Endothelial cell of umbilical vein (primary cell): ENCODE measurements at places on chromosomes 1 and 21. TPM values are rescaled to one million over a fixed set of nuclear protein-coding genes. Genes with fewer than 3 reads are reported as not detected.

ZMYND12 gene
- 0.33 TPM in 1 of 2 replicates, not detected in the other for total RNA-seq

- no peaks in the 10 kb centered on the region for H3K36me3 ChIP-seq
- H3K4me3 ChIP-seq: no peak overlapping the region
- DNase-seq: peak; percentile 87
- H3K4me1 ChIP-seq: peaks cover 15% of the 10 kb centered on the region
- peak overlapping the region; percentile 92 for H3K27ac ChIP-seq
- no peaks in the 10 kb centered on the region for H3K27me3 ChIP-seq
Measured at GRCh38 chr1:84619383-84620102, 45.3 kb upstream of the CTBS start.

DNA sequence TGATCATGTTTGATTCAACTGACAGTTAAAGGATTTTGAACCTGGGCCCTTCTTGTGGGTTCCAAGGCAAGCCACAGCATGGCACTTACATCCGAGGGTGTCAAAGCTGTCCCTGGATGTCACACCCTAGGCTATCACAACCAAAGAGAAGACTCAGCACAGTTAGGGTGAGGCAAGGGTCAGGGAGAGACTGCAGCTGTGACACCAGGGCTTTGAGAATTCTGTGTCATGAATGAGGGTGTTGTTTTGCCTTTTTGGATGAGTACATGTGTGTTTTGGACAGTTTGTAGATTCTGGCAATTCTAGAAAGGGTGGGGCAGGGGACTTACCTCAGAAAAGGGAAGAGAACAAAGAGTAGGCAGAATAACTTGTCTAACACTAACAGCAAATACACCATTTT lies 37.8 kb upstream of the ZNF326 start:
- H3K27ac ChIP-seq: no peak overlapping the region
- H3K36me3 ChIP-seq: no peaks in the 10 kb centered on the region
- DNase-seq: no peak
- H3K4me1 ChIP-seq: peaks cover 8% of the 10 kb centered on the region

- no peaks in the 10 kb centered on the region for H3K36me3 ChIP-seq
- no peaks in the 10 kb centered on the region for H3K4me1 ChIP-seq
- peaks cover 14% of the 10 kb centered on the region for H3K27me3 ChIP-seq
- H3K27ac ChIP-seq: no peak overlapping the region
- no peak for DNase-seq
- no peak overlapping the region for H3K4me3 ChIP-seq
Measured at GRCh38 chr1:18103788-18104421, 3.7 kb upstream of the IGSF21 start.
